ENCODE measurements at places on chromosomes 6 and 20.

DNA sequence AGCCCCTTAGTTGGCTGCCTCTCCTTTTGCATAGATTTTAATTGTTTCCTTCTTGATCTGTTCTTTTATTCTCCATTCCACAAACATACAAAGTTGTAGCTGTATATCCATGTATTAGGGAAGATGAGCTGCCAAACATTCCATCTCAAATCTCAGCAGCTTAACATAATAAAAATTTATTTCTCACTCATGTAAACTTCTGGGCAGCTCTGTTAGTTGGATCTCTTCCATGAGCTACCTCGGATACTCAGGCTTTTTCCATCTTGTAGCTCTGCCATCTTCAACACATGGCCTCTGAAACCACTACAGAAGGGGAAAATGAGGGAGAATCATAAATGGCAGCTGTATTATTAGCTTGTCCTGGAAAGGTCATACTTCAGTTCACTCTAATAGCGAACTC is 149.4 kb upstream of the BMP2 start:
- DNase-seq: no peak

DNA sequence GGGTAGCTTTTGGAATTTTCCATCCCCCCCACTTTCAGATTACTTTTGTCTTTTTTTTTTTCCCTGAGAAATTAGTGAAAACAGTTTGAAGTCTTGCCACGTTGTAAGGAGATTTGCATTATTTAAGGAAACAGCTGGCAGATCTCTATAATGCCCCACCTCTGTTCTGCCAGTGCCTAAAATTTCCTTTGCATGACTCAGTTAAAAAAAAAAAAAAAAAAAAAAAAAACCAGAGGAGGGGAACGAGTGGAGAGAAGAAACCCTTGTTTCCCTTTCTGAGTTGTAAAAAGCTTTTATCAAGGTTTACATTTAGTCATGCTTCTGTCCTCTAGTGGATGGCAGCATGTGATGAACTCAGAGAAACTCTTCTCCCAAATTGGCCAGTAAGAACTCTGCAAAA is 33.5 kb downstream of the CARMIL1 start:
- DNase-seq: no peak

GRCh38 chr20:43915211-43916072 is 790 bp downstream of the TOX2 start:
- no peak for DNase-seq

GRCh38 chr6:154993710-154994109 is 1.4 kb upstream of the TIAM2 start:
- DNase-seq: no peak

Data from small intestine (tissue), 16 donors.